Stimulated activated CD8-positive, alpha-beta memory T cell treated with anti-CD3 and anti-CD28 coated beads, Interleukin-4, amount 100 ng/mL, for 4 hours (primary cell): ENCODE measurements at places on chromosomes 7 and 10.

- no peak for DNase-seq
Measured at GRCh38 chr10:70376436-70377378, 5.7 kb downstream of the LRRC20 start.

GRCh38 chr10:91597197-91597881 is 35.5 kb downstream of the PPP1R3C start:
- no peak for DNase-seq

- DNase-seq = no peak
Measured at GRCh38 chr10:297567-297966, 162.3 kb downstream of the ZMYND11 start.

GRCh38 chr10:34677591-34677990 is 137.5 kb downstream of the PARD3 start:
- DNase-seq = no peak

DNA sequence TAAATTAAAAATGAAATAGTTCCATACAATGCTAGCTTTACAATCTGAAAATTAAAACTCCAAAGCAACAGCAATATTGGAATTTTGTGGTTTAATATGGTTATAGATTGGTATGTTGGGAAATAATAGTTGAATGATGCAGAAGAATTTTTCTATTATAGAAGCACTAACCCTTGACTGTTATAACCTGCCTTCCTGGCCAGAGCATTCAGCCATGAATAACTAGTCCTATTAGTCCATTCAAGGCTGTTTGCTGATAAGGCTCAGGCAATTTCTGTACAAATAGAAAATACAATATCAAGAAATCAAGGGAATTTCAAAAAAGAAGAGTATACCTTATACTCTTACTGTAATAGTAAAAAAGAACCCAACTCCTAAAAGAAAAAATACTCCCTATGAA is 101.6 kb upstream of the SP4 start:
- no peak for DNase-seq
